Posterior vena cava (tissue), 2 donors: ENCODE measurements at places on chromosomes 2 and 18.

DNA sequence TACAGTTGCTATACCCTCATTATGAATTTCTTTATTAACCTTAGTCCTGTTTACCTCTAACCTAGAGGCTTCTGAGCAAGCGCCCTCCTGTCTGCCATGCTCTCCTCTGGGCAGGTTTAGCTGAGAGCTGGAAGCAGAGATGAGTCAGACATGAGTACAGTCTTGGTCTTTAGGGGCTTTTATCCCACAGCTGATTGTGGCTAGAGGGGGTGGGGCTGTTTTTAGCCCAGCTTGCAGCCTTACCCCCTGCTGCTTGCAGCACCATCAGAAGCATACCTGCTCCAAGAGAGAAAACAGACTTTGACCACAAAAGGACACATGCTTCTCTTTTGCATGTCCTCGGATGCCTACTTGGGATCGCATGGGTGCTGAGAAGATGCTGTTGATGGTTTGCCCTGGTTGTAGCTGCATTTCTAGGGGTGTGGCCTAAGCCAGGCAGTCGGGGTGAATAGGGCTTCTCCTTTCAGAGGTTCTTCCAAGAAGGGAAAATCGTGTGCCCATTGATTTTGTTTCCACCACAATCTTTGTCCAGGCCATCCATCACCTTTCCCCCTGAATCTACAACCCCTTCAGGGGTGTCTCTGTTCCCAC lies 115.0 kb upstream of the LGALSL start:
- no peak for DNase-seq

- no peak for DNase-seq
Measured at GRCh38 chr2:107592280-107592624, 234.4 kb upstream of the RGPD4 start.

- DNase-seq, result no peak
Measured at GRCh38 chr2:196318517-196319377, 147.4 kb upstream of the STK17B start.

DNA sequence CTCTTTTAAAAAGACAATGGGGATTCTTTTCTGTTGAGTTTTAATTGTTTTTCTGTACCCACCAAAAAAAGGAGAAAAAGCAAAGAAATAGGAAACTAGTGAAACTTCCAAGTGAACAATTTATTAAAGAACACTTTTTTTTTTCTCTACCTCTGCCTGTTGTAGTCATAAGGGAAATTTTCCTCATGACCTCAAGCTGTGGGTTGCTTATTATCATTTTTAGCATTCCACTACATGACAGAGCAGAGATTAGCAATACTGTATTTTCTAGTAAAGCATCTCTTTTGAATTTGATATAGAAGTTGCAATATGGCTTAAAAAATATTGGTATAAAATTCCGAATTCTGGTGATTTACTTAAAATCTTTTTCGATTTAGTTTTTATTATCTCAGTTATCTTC lies 87.9 kb upstream of the LRRTM1 start:
- DNase-seq, result no peak

DNA sequence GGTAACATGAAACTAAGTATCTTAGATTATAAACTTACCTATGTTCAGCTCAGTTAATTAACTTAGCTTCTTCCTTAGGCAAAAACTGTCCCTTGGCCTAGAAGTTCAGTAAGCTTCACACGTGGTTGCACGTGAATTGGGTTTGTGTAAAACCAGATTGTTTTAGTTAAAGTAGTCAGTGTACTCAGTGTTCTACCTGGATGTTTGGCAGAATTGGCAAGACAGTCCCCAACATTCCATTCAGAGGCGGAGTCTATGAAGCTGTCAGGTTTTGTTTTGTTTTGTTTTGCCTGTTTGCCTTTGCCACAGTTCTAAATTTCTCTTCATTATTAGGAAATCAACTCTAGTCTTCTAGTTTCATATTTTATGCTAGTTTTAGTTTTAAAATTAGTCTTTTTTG lies 105.3 kb upstream of the ZEB2 start:
- no peak for DNase-seq

DNA sequence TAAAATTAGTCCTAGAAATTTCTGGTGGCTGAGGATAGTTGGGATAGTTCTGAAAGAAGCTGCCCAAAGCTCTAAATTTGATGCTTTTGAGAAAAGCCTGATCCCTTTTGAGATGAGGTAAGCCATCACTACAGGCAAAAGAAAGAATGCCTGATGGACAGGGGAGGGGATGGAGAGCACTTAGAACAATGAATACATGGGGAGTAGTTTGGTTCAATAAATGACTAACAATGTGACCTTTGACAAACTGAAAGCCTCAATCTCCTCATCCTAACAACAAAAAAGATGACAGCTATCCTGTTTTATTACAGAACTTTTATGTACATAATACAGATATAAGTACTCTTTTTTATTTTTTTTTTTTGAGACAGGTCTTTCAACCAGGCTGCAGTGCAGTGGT lies 42.7 kb downstream of the GFPT1 start:
- no peak for DNase-seq

- no peak for DNase-seq
Measured at GRCh38 chr2:63668000-63668399, 79.2 kb downstream of the MDH1 start.

- DNase-seq, result no peak
Measured at GRCh38 chr18:46408334-46408987, 248.6 kb downstream of the LOXHD1 start.

- no peak for DNase-seq
Measured at GRCh38 chr2:31442376-31442775, 27.8 kb upstream of the XDH start.

DNA sequence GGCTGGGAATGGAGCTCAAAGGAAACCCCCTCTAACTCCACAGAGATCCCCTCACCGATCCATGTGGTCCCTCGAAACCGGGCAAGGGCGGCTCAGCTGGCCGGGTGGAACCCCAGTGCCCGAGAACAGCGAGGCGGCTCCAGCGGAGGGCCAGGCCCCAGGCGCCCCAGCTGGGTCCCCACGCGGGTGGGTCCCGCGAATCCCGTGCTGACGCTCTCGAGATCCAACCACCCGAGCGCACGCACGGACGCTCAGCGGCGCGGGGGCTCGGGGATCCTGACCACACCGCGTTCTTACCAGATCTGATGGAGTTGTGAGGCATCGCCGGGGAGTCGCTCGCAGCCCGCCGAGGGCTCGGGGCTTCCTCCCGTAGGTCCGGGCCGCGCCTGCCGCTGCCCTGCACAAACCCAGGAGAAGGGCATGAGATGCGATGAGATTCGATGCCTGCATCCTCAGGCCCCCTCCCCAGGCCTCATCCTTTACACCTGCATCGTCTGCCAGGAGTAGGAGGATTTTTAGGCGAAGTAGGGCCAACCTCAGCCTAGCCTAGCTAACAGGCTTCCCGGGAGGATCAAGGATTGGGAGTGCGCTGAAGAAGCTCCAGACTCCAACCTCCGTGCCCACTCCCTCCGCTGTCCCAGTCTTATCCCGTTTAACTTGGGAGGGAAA lies 514 bp downstream of the PAX8 start:
- DNase-seq, result peak; percentile 72

GRCh38 chr2:239719791-239720360 lies 305.3 kb downstream of the NDUFA10 start:
- DNase-seq, result peak; percentile 38

- no peak for DNase-seq
Measured at GRCh38 chr2:100140582-100140981, 1.8 kb downstream of the AFF3 start.

GRCh38 chr2:73414696-73415095 lies 29.1 kb downstream of the ALMS1 start:
- DNase-seq, result no peak

DNA sequence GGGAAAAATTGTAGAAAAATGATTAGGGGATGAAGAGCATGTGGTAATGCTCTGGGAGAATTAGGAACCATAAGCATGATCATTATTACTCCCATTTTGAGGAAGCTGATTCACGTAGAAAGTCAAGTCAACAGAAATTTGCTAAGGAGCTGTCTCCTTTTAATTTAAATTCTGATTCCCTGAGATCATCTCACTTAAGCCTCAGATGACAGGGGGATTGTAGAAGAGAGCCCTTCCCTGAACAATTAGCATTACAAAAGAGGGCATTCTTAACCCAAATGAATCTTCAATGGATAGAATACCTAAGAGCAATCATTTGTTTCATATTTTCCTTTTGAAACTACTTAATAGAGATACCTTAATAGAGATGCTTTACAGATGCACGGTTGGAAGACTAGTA lies 267.9 kb downstream of the NYAP2 start:
- no peak for DNase-seq

DNA sequence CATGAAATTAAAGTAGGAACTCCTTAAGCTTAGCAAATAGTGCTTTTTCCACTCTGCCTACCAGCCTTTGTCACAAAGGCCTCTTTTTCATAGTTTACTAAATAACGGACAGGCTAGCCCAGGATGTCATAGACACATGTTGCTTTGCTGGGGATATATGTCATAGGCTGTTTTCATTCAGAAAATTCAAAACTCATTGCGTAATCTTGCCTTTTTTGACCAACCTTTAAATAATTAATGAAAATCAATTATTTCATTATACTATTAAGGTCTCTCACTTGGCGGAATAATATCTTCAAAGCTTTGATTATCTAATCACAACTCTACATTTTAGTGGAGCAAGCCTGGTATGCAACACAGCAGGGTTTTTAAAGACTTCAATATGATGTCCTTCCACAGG lies 1245.7 kb upstream of the LRRTM1 start:
- no peak for DNase-seq

- no peak for DNase-seq
Measured at GRCh38 chr2:202450785-202451184, 74.7 kb downstream of the BMPR2 start.

GRCh38 chr2:25545899-25546298 lies 127.5 kb downstream of the DTNB start:
- no peak for DNase-seq

GRCh38 chr2:151543876-151544275 lies 134.2 kb downstream of the RIF1 start:
- no peak for DNase-seq

- DNase-seq, result no peak
Measured at GRCh38 chr2:149000158-149000938, 38.2 kb upstream of the LYPD6B start.

- peak; percentile 94 for DNase-seq
Measured at GRCh38 chr2:55111570-55112228, 61.4 kb upstream of the RTN4 start.

DNA sequence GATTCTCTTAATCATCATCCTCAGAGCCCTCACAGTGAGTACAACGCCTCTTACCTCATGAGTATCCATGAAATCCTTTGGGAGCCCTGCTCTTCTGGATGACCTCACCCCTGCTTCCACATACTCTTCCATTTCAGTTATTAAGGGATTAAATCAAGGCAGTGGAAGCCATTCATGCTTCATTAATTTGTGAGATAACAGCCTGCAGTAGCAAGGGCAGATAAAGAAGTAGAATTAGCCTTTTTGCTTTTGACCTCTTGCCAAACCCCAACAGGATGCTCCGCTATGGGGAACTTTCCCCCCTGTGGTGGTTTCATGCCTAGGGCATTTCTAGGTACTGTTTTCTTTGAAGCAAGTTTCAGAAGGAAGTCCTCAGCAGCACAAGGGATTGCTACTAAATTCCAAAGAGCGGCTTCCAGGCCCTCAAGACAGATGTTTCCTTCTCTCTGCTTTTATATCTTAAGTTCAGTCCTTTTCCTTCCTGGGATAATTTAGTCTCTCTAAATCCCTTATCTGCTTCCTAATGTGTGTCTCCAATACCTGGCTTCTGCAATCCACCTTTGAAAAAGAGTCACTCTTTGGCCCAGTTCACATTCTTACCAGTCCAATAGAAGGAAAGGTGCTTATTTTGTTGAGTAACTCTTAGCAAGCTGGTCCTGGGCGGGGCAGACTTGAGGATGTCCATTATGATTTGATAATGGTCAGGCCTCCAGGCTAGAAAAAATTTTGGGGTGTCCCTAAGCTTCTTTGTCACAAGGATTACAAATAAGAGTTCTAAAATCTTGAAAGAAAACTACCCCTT lies 76.9 kb downstream of the MYO1B start:
- DNase-seq, result no peak

- DNase-seq, result no peak
Measured at GRCh38 chr2:217370391-217370790, 510.5 kb upstream of the TNP1 start.

DNA sequence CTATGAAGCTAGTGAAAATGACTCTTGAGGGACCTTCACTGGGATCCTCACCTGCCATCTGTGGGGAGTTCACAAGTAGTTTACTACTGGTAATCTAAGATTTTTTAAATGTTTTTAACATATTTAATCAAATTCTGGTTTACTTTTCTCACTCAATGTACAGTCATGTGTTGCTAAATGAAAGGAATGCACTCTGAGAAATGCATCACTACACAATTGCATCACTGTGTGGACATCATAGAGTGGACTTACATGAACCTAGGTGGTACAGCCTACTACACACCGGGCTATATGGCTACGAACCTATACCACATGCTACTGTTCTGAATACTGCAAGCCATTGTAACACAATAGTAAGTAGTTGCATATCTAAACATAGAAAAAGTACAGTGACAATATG lies 528.0 kb downstream of the BCL11A start:
- DNase-seq, result no peak

GRCh38 chr18:35592298-35592697 lies 10.8 kb downstream of the GALNT1 start:
- no peak for DNase-seq

- no peak for DNase-seq
Measured at GRCh38 chr2:174874085-174874484, 109.8 kb upstream of the CHRNA1 start.

GRCh38 chr2:96108541-96109360 lies 7.6 kb downstream of the ADRA2B start:
- DNase-seq, result peak; percentile 83

- no peak for DNase-seq
Measured at GRCh38 chr2:17634997-17635396, 94.5 kb downstream of the VSNL1 start.

DNA sequence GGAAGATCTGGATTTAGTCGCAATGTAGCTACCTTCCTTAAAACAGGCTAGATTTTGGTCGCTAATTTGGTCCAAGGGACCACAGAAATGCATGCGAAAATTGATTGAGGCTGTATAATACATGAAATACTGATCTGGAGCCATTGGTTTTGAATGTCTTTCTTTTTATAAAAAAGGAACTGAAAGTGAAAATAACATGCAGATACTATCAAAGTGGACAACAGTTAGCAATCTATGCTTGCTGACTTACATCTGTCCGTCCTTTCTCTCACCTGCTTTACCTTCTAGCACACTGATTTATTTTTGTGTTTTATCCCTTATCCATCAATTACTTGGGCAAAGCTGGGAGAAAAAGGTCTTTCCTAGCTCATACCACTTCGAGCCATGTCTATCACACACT lies 1459.8 kb upstream of the ACVR2A start:
- DNase-seq, result no peak

GRCh38 chr18:9685615-9685890 lies 22.5 kb upstream of the RAB31 start:
- DNase-seq, result no peak

- DNase-seq, result no peak
Measured at GRCh38 chr2:172397148-172397834, 30.1 kb upstream of the ITGA6 start.

DNA sequence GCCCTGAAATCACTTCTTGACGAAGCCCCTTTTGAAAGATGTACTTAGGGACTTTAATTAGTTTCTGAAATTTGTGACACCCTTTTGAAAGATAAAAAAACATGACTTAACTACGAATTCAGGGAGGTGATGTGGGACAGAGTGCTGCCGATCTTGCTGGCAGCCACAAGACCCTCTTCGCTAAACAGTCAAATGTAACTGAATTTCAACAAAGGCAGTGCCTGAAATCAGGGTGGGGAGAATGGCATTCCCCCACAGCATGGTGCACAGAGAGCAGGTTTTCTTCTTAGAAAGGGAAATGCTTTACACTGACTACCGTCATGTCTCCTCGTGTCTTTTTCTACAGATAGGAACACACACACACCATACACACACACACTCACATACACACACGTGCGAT lies 640.2 kb upstream of the POU3F3 start:
- DNase-seq, result no peak

GRCh38 chr2:154194909-154195643 lies 323.4 kb downstream of the GALNT13 start:
- DNase-seq, result no peak
